ENCODE measurements at places on chromosomes 11 and 22.
A peak's percentile ranks its signal among the peaks of the same experiment; 100 is the strongest.

DNA sequence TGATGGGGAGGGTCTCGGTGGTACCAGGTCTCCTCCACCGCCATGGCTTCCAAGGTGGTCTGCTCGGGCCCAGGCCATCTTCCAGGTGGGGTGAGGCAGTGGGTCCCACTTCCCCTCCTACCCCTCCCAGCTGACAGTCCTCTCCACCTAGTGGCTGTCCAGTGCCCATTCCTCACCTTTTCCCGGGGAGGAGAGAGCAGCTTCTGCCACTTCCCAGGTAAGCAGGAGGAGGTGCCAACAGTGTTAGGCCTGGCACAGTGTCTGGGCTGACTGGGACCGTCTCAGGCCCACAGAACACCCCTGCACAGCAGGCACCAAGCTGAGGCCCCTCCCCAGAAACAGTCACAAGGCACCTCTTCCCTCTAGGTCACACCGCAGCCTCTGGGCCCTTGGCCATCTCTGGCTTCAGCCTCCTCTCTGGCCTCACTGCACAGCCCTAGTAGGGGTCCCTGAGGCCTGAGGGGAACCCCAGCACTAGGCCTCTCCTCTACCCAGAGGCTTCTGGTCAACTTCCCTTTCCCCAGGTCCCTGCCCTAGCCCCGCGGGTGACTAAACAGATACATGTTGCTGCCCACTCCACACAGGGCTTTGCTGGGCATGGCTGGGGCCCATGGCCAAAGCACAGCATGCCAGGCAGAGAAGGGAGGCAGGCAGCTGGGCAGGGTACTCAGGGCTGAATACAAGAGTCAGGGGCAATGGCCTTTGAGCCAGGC is 2.3 kb upstream of the ANKRD13D start:
- DNase-seq: no peak

DNA sequence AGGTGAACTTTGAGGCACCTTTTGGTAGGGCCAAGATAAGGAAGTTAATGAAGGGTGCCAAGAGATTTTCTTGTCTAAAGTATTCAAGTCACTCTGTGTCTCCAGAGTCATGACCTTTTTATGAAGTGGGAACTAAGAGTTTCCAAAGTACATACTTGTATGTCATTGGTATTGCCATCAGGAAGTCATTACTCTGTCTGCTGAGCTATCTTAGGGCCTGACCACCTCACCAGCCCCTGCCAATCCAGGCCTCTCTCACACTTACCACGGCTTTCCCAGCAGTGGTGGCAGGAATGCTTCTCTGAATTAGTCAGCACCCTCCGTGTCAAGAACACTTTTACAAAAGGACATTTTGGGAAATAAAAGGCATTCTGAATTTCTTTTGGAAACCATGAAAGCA is 192.8 kb upstream of the MTNR1B start:
- no peak for DNase-seq

- DNase-seq: no peak
Observed at GRCh38 chr11:114081641-114082414, 22.3 kb downstream of the ZBTB16 start.

- DNase-seq: peak; percentile 24
Observed at GRCh38 chr11:11155962-11156815, 196.9 kb downstream of the CSNK2A3 start.

GRCh38 chr11:21814169-21814568 is 378.7 kb upstream of the ANO5 start:
- DNase-seq: no peak

- no peak for DNase-seq
Observed at GRCh38 chr11:87374038-87374807, 336.5 kb downstream of the TMEM135 start.

- DNase-seq: no peak
Observed at GRCh38 chr11:134449051-134449450, 37.0 kb upstream of the B3GAT1 start.

GRCh38 chr22:37764622-37765021 is 43.1 kb upstream of the GCAT start:
- no peak for DNase-seq

DNA sequence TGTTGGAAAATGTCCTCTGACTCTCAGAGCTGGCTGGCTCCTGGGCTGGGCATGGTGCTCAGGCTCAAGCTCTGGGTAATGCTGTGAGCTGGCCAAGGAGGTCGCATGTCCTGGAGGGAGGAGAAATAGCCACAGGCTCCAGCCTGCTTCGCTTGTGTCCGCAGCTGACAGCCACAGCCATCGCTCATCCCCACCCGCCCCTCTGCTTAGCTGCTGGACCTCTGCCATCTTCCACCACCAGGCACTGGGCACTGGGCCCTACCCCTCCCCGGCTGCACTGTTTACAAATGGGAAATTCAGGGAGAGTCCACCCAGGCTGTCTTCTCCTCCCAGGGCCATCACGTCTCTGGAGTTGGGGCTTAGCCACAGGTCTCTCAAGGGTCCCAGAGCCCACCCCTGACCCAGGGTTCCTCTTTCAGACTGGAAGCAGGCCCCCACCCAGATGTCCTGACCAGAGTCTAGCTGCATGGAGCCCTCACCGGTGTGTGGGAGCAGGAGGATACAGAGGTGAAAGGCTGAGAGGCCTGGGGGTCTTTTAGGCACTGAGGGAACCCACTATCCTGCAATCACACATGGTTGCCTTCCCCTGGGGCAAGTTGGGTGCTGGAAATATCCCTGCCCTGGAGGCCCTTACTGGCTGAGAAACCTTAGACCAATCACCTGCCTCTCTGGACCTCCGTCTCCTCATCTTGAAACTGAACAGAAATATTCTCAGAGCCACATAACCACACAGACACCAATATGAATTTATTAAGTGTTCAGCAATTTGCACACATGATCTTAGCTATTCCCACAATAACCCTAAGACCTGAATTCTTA is 62.7 kb downstream of the CD82 start:
- no peak for DNase-seq
